ENCODE measurements at places on chromosomes 1 and 21.

GRCh38 chr1:4408380-4408779 lies 246.0 kb upstream of the AJAP1 start:
- no peak for DNase-seq

GRCh38 chr1:8274352-8274751 lies 43.6 kb upstream of the SLC45A1 start:
- no peak for DNase-seq

GRCh38 chr1:14514739-14515138 lies 83.7 kb upstream of the KAZN start:
- no peak for DNase-seq

DNA sequence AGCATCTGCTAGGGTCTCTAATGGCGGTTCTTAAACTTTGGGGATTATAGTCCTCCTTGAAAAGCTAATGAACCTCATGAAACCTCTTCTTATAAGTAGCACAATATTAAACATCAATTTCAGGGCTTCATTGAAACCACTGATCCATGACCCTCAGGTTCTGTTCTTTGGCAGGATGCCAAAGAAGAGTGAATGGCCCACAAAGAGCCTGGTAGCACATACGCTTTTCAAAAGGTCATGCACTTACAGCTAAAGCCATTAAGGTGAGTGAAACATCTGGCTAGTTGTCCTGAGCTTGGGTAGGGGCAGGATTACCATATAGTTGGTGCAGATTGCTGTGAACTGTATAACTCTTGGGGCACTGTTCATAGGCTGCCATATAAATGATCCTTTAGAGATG lies 42.3 kb downstream of the MDM4 start:
- DNase-seq = no peak

- DNase-seq = no peak
These were observed 28.5 kb upstream of the KCNE2 start for GRCh38 chr21:34335316-34335715.

DNA sequence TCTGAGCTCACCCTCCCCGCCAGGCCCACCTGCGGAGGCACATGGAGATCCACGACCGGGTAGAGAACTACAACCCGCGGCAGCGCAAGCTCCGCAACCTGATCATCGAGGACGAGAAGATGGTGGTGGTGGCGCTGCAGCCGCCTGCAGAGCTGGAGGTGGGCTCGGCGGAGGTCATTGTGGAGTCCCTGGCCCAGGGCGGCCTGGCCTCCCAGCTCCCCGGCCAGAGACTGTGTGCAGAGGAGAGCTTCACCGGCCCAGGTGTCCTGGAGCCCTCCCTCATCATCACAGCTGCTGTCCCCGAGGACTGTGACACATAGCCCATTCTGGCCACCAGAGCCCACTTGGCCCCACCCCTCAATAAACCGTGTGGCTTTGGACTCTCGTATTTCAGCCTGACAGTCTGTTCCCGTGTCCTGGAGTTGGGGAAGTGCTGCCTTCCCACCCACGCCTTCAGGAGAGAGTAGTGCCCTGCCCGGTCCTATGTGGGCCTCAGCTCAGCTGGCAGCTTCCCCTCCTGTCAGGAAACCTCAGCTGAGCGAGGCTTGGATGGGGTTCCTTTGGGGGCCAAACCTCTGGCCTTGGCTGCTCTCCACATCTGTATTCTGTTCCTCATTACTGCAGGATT lies 9.2 kb downstream of the ZBTB48 start:
- peak; percentile 90 for DNase-seq

- DNase-seq = no peak
These were observed 45.5 kb upstream of the RPL11 start for GRCh38 chr1:23646091-23646490.

GRCh38 chr1:221416142-221416541 lies 325.7 kb downstream of the DUSP10 start:
- no peak for DNase-seq
